ENCODE measurements at places on chromosomes 1 and 21.

- DNase-seq, result no peak
Observed at GRCh38 chr1:68293122-68293521, 60.8 kb upstream of the WLS start.

GRCh38 chr1:109531380-109531779 lies 8.3 kb upstream of the GPR61 start:
- no peak for DNase-seq

- no peak for DNase-seq
Observed at GRCh38 chr1:241311056-241311746, 45.8 kb downstream of the RGS7 start.

- DNase-seq, result no peak
Observed at GRCh38 chr21:28508126-28508525, 484.6 kb downstream of the LTN1 start.

DNA sequence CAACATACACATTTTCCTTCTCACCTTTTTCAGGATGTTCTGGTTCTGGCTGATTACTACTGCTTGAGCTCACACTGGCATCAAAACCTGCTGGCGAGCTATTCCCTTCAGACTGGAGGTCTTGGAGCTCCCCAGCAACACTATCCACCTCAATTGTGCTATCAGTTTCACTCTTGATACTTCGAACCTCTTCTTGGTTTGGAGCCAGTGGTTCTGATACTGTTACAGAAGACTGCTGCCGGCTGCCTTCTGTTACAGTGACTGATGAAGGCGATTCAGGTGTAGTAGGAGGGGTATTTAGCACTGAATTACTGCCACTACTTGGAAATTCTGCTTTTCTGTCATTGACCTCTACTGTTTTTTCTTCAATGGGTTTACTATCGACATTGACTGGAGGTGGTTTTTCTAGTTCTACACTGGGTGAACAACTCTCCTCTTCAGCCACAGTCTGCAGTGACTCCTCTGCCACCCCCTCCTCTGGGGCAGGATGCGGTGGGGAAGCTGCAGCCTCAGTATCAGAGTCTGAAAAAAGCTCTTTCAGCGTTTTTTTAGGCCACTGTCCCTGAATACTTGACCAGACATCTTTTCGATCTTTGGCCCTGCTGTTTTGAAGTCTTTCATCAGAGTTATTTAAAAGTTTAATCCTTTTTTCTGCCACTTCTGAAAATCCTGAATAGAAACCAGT lies 20.7 kb upstream of the RBM34 start:
- DNase-seq, result no peak

GRCh38 chr1:217953330-217953729 lies 322.2 kb downstream of the SPATA17 start:
- DNase-seq, result no peak

GRCh38 chr1:186418503-186418902 lies 42.4 kb downstream of the PDC start:
- DNase-seq, result no peak

DNA sequence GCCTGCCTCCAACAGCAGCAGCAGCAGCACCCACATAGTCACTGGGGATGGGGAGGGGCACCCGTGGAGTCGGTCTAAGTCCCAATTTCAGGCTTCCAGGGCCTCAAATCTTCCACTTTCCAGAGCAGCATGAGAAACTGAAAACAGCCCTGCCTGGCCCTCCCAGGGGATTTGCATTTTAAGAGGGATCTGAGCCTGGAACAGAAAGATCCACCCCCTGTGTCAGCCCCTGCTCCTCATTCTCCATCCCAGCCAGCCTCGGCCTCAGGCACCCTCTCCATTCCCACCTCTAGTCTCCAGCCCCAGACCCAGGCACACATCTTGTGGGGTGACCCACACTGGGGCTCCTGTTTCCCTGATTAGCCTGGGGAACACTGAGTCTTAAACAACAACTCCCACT lies 51.8 kb downstream of the FBXO2 start:
- no peak for DNase-seq

DNA sequence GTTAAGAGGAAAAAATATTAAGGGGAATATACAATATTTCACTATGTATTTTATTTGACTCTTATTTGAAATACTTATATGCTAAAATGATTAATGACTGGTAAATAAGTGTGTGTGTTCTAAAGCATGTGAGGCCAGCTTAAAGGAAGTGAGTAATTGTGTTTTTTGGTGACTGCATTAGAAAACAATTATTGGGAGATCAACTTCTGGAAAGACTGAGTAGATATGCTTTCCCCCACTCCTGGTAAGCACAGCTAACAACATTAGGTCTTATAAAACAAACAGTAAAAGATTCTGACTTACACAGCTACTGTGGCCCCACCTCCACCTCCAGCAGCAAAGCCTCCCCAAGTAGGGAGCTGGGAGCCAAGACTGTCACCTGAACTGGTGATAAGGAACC lies 403.0 kb downstream of the SRGAP2C start:
- DNase-seq, result no peak

All from bone marrow (tissue), 2 donors.